Vagina (tissue), 2 donors: ENCODE measurements at places on chromosomes 16 and 17. TPM values are rescaled to one million over a fixed set of nuclear protein-coding genes. Genes with fewer than 3 reads are reported as not detected.

DNA sequence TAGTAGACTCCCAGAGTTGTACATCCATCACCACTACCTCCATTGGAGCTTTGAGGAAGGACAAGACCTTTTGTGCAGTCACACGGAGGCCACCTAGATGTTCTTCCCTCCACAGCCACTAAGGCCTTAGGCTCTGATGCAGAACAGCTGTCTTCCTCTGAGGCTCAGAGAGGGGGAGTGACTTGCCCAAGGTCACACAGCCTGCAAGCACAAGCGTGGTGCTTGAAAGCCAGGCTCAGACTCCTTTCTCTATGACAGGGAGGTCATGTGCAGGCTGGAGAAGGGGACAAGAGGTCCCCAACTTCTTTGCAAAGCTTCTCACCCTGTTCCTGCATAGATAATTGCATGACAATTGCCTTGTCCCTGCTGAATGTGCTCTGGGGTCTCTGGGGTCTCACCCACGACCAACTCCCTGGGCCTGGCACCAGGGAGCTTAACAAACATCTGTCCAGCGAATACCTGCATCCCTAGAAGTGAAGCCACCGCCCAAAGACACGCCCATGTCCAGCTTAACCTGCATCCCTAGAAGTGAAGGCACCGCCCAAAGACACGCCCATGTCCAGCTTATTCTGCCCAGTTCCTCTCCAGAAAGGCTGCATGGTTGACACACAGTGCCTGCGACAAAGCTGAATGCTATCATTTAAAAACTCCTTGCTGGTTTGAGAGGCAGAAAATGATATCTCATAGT lies 12.7 kb downstream of the SCGB1C2 start:
- H3K36me3 ChIP-seq = no peaks in the 10 kb centered on the region
- no peak overlapping the region for H3K4me3 ChIP-seq
- no peaks in the 10 kb centered on the region for H3K4me1 ChIP-seq
- no peaks in the 10 kb centered on the region for H3K27me3 ChIP-seq
- no peak for DNase-seq

DNA sequence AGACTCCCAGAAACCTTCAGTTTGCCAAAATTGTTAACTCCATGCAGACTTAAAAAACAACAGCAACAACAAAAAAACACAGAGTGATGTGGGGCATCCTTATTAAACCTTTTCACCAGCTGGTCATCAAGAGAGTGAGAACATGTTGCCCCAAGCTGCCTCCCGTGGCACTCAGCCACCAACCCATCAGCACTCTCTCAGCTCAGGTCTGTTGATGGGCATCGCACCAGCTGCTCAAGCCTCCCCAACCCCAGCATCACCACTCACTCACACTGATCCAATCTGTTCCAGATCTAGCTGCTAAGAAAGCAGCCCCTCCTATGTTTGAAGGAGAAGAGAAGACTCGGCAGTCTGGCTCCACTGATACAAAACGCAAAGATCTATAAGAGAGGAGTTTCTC lies 46.8 kb downstream of the SLC39A11 start:
- no peaks in the 10 kb centered on the region for H3K27me3 ChIP-seq
- peaks cover 18% of the 10 kb centered on the region for H3K4me1 ChIP-seq

The VTN gene
- 2.7 TPM for total RNA-seq

The SDK2 gene
- total RNA-seq = 1.7 TPM

The EVPL gene
- total RNA-seq = 115 TPM
